NCI-H1694 (cell line): ENCODE measurements at places on chromosomes 6 and 20.

- DNase-seq: no peak
Observed at GRCh38 chr6:149855040-149855654, 9.0 kb downstream of the LRP11 start.

DNA sequence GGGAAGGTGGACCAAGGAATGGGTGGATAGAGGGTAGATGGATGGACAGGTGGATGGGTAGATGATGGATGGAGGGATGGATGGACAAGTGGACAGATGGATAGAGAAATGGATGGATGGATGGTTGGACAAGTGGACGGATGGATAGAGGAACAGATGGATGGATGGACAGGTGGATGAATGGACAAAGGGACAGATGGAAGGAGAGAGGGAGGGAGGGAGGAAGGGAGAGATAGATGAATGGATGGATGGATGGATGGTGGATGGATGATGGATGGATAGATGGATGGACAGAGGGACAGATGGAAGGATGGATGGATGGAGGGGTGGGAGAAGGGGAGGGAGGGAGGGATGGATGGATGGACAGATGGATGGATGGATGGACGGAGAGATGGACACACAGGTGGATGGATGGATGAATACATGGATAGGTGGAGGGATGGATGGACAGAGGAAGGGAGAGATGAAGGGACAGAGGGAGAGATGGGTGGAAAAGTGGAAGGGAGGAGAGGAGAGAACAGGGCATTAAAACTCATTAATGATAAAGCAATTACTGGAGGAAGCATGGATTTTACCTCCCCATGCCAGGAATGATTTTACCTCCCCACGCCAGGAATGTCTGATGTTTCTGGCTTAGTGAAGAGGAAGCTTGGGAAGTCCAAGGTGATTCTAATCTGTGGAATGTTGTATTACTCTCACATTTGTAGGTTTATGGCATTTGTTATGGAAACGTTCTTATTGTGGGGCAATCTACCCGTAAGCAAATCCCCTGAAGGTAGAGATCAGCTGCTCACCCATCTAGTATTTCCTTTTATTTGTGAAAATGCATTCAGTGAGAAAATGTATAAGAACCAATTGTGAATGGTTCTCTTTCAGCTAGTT lies 383.3 kb downstream of the TAF4 start:
- DNase-seq: no peak

DNA sequence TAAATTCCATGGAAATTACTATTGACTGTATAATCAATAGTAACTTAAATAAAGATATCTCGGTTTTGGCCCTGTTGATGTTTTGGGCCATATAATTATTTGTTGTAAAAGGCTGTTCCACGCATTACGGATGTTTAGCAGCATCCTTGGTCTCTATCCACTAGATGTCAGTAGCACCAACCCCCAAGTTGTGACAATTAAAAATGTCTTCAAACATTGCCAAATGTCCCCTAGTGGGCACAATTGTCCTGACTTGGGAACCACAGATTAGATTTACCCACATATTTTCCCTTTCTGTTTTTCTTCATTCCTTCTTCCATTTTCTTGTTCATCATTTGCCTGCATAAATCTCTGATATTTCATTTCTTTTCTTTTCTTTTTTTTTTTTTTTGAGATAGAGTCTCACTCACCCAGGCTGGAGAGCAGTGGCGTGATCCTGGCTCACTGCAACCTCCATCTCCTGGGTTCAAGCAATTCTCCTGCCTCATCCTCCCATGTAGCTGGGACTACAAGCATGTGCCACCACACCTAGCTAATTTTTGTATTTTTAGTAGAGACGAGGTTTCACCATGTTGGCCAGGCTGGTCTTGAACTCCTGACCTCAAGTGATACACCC lies 13.6 kb upstream of the WFDC8 start:
- peak; percentile 57 for DNase-seq

GRCh38 chr6:74674377-74674776 lies 531.5 kb downstream of the COL12A1 start:
- DNase-seq: no peak

- no peak for DNase-seq
Observed at GRCh38 chr6:31896856-31897611, 464 bp downstream of the EHMT2 start.

DNA sequence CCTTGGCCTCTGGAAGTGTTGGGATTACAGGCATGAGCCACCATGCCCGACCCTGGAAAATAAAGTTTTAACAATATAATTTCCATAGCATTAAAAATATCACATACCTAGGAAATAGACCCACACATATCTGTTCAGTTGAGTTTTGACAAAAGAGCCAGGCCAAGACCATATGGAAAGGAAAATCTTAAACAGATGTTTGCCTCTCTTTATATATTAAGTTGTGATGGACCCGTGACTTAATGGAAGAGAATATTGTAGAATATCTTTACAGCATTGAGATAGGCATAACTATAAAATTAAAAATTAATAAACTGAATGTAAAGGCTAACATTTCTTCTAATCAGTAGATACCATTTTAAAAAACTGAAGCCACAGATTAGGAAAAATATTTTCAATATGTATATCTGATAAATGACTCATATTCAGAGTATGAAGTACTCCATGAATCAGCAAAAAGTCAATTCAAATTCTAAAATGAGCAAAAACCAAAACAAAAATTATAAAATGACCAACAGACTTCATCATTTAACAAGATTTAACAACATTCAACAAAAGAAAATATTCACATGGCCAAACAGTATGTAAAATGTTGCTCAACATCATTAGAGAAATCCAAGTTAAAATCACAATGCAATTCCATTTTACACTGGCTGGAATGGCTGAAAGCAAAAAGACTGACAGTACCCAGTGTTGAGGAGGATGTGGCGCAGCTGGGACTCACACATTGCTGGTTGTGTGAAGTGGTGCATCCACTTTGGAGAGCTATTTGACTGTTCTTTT lies 43.3 kb downstream of the GTF2H5 start:
- no peak for DNase-seq

GRCh38 chr6:21166754-21167153 lies 426.8 kb upstream of the SOX4 start:
- no peak for DNase-seq

DNA sequence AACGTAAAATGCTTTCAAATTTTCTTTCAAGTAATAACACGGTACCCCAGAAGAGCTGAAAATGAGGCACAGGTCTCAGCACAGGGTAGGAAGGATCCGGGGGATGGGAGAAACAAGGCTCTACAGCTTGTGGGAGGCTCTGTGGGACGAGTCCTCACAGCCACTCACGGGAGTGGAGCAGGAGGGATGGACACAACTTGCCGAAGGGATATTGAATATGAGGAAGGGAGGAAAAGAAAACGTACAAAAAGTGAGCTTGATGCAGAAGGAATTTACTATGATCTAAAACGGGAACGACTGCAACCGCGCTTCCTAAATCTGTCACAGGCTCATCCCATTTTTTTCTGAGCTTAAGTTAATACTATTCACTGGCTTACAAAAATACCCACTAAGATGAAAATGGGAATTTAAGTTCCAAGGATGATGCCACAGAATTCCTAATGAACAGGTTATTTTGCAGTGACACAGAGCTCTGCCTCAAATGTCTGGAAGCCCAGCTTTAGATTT lies 72.9 kb downstream of the FYN start:
- no peak for DNase-seq

DNA sequence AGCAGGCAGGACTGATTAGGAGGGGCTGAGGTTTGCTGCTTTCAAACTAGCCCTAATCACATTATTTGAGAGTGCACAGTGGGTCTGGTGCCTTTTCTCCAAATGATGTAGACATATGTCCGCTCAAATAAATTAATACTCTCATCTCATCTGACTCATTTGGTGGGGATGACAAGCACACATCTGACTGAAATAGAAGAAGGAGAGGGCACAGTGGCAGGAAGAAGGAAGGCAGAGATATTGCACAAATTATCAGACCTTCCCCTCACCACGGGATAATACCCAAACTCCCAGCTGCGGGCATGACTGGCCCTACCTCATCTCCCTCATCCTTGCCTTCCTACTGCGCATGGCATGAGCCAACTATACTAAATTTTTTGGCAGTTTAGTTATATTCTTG lies 33.9 kb upstream of the TNFRSF21 start:
- DNase-seq: no peak

- no peak for DNase-seq
Observed at GRCh38 chr20:9515741-9516233, 1.4 kb downstream of the LAMP5 start.

- DNase-seq: no peak
Observed at GRCh38 chr6:152018876-152019275, 211.4 kb downstream of the ESR1 start.

- no peak for DNase-seq
Observed at GRCh38 chr6:22636452-22636851, 67.1 kb downstream of the HDGFL1 start.

GRCh38 chr6:151010071-151010470 lies 144.6 kb downstream of the MTHFD1L start:
- no peak for DNase-seq

GRCh38 chr20:35788796-35789195 lies 17.0 kb downstream of the PHF20 start:
- DNase-seq: no peak

DNA sequence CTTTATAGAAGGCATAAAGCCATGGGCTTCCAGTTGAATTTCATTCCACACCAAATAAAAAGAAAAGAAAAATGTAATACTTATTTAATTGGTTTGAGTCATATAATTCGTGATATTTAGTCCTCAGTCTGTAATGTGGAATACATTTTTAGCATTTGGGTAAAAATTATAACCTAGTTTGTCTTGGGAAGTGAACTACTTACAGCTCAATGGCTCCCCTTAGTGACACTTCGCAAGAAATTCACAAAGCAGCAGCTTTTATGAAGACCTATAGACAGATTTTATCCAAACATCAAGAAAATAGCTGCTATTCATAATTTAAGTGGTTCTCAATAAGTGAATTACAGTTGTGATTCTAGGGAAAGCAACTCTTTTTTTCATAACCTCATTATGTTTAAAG lies 72.1 kb downstream of the RSPO3 start:
- peak; percentile 13 for DNase-seq

- no peak for DNase-seq
Observed at GRCh38 chr6:150176152-150176551, 33.3 kb downstream of the PPP1R14C start.

DNA sequence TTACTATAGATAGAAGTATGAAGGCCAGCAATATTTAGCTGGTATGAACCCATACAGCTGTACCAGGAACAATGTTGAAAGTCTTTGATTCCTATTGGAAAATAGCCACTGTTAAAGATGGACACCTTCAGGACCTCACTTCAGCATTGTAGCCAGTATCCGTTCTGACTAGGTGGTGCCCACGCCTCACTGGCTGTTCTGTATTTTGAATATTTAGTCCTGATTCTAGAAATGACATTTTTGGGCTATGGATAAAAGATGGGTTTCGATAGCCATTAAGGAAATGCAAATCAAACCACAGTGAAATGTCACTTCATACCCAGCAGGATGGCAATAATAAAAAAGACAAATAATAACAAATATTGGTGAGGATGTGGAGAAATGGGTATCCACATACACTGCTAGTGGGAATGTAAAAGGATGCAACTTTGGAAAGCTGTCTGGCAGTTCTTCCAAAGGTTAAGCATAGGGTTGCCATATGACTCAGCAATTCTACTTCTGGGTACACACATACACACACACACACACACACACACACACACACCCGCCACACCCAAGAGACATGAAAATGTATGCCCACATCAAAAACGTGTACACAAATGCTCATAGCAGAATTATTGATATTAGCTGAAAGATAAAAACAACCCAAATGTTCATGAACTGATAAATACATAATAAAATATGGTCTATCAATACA lies 56.8 kb downstream of the UTRN start:
- no peak for DNase-seq

- DNase-seq: no peak
Observed at GRCh38 chr6:14273191-14273590, 155.6 kb downstream of the CD83 start.

DNA sequence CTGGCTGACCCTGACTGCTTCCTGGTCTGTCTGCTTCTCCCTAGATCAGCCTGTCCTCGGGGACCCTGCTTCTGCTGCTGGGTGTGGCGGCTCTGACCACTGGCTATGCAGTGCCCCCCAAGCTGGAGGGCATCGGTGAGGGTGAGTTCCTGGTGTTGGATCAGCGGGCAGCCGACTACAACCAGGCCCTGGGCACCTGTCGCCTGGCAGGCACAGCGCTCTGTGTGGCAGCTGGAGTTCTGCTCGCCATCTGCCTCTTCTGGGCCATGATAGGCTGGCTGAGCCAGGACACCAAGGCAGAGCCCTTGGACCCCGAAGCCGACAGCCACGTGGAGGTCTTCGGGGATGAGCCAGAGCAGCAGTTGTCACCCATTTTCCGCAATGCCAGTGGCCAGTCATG lies 6.3 kb downstream of the NRSN2 start:
- no peak for DNase-seq

GRCh38 chr20:10856237-10857015 lies 182.6 kb upstream of the JAG1 start:
- no peak for DNase-seq

DNA sequence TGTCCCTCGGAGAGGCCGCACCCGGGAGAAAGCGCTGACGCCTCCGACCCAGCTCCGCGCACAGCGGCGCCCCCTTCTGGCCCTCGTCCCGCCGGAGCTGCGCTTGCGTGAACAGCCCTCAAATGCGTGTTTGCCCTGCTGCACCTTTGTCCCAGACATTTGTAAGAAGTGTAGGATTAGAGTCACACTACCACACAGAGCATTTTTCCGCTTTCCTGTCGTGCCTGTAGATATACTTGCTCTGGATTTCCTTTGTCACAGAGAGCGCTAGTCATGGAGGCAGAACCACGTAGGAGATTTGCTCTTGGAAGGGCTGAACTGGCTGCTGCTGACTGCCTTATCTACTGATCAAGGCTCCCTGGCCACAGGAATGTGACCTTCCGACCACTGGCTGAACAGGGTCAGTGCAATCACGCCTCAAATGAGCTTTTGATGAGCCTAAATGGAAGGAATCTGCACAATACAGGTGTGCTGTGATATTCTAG lies 62.3 kb downstream of the PAX1 start:
- no peak for DNase-seq

DNA sequence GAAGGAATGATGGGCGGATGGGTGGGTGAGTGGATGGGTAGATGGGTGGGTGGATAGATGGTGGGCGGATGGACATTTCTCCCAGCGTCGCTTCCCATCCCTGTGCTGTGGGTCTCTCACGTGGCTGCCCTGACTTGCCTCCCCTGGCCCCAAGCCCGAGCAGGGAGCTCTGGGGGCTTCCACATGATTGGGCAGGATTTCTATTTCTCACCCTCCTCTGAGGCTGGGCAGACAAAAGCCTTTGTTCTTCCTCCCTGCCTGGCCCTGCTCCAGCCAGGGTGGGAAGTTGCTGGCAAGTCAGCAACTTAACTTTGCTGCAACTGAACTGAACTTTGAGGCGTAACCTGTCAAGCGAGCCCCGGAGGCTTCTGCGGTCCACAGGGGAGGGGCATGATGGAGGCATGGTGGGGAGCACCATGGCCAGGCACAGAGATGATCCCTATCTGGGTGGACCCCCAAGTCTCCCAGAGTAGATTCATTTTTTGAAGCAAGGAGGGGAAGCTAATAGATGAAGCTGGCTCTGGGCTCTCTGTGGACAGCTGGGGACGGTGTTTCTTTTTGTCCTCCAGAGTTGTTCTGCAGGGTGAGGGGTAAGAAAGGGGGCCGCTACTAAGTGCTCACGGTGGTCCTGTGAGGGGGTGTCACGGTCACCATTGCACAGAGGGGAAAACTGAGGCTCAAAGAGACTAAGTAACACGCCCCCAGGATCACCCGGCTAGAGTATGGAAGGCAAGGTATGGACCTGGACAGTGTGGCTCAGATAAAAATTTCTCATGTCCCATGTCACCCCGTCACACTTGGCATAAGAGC lies 140.1 kb downstream of the CEBPB start:
- no peak for DNase-seq
